ENCODE measurements at places on chromosomes 7 and 10. TPM values are rescaled to one million over a fixed set of nuclear protein-coding genes. Genes with fewer than 3 reads are reported as not detected.

- peak; percentile 28 for DNase-seq
These were observed 69.9 kb upstream of the GTF2I start for GRCh38 chr7:74587435-74588126.

GRCh38 chr7:24870766-24871165, 109.2 kb downstream of the OSBPL3 start:
- no peak for DNase-seq

GRCh38 chr7:77684030-77684429, 12.2 kb upstream of the RSBN1L start:
- no peak for DNase-seq

- DNase-seq, result no peak
These were observed 123.4 kb downstream of the MAD1L1 start for GRCh38 chr7:2109251-2109872.

DNA sequence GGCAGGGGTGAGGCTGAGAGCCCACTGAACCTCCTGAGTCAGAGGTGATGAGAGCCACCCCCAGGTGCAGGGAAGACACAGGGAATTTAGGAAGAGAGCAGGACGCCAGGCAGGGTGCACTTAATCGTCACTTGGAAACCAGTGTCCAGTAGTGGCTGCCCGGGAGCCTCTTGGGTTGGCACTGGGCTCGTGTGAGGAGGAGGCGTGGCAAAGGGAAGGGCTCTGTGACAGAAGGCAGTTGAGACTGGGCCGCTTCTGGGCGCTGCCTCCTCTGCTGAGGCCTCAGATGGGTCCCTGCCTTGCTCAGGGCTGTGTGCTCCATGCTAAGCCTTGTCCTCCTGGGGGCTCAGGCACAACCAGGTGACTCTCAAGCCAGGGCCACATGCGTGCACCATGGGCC, 13.3 kb downstream of the RET start:
- DNase-seq, result no peak

GRCh38 chr7:38025815-38026214, 105.4 kb downstream of the EPDR1 start:
- DNase-seq, result no peak

- DNase-seq, result no peak
These were observed 105.1 kb upstream of the SORCS1 start for GRCh38 chr10:107269626-107270025.

CDC14C gene
- polyA plus RNA-seq, result not detected

GBX1 gene
- 3.1 TPM for polyA plus RNA-seq
